ENCODE measurements at places on chromosomes 2 and 18. TPM values are rescaled to one million over a fixed set of nuclear protein-coding genes. Genes with fewer than 3 reads are reported as not detected.

CRACDL gene
- 0.18 TPM for total RNA-seq

DNA sequence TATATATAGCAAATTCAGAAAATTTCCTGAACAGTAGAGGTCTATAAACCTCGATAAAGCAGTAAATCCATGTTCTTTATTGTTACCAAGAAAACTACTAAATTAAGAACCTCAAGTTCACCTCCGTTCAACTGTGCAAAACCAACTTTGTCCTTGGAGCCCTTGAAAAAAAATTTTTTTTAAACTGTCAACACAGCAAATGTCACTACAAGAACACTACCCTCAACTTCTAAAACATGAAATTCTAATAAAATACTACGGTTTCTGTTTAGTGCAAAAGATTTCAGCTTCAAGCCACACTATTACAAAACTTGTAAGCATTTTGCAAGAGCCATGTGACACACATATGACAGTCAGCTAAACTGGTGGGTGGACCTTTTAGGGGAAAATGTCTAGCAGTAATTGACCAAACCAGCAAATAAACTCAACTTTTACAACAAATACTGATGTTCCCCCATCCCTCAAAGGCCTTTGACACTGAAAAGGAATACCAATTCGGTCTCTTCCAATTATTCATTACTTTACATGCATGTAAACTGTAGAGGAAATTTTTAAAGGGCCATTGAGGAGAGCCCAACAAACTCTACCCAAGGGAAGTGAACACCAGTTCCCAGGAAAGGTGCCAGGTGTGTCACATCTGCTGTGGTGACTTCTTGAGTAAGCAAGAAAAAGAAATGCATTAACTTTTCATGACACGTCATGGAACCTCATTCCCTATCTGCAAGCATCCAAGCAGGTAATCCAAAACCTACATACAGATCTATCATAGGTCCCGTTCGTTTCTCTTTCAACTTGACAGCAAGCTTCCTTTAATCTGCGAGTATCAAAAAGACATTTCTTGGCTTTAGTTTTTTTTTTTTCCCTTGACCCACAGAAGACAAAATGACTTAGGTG, 1.4 kb downstream of the RAB1A start:
- H3K36me3 ChIP-seq: peaks cover 23% of the 10 kb centered on the region
- peaks cover 9% of the 10 kb centered on the region for H3K27me3 ChIP-seq

GRCh38 chr18:55283309-55283708, 304.7 kb downstream of the TCF4 start:
- H3K36me3 ChIP-seq: no peaks in the 10 kb centered on the region
- no peak for DNase-seq
- H3K4me1 ChIP-seq: no peaks in the 10 kb centered on the region
- no peak overlapping the region for H3K4me3 ChIP-seq
- no peak overlapping the region for H3K27ac ChIP-seq
- H3K27me3 ChIP-seq: peaks cover 4% of the 10 kb centered on the region

- no peak for DNase-seq
- H3K36me3 ChIP-seq: no peaks in the 10 kb centered on the region
- H3K4me3 ChIP-seq: no peak overlapping the region
- no peak overlapping the region for H3K27ac ChIP-seq
Measured at GRCh38 chr2:145811276-145812164, 1291.6 kb upstream of the ZEB2 start.

DNA sequence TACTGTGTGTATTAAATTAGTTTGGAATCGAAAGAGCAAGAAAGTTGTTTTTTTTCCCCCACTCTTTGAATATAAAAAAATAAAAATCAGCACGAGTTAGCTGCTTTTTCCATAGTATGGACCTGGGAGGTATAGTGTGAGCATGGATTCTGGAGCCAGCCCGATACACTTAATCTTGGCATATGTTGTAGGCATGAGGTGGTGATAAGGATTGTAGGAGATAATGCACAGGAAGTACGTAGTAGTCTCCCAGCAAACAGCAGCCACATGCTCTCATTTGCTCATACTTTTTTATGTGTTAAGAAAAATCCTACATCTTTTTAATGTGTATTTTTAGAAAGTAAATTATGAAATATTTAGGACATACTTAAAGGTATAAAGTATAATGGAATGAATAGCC, 2.1 kb upstream of the DNAJC27 start:
- no peak for DNase-seq
- peaks cover 20% of the 10 kb centered on the region for H3K4me1 ChIP-seq
- peaks cover 2% of the 10 kb centered on the region for H3K36me3 ChIP-seq

PRLH gene
- not detected for total RNA-seq

DNA sequence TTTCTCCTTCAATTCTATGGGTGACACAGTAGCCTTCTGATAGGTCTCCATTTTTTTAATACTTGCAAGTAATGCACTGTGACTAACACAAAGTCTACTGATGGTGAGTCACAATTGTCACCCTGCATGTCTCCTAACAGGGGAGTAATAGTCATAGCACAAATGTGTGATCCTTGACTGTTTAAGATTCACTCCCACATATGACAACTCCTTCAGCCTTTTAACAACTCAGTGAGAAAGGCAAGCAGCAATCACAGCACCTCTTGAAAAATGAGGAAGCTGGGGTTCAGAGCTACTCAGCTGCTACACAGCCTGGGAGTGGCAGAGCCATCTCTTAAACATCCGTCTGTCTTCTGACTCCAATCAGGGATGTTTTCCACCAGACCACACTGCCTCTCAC, 63.8 kb downstream of the EHD3 start:
- peaks cover 2% of the 10 kb centered on the region for H3K4me1 ChIP-seq
- peaks cover 6% of the 10 kb centered on the region for H3K27me3 ChIP-seq
- H3K36me3 ChIP-seq: no peaks in the 10 kb centered on the region
- H3K4me3 ChIP-seq: no peak overlapping the region

DNA sequence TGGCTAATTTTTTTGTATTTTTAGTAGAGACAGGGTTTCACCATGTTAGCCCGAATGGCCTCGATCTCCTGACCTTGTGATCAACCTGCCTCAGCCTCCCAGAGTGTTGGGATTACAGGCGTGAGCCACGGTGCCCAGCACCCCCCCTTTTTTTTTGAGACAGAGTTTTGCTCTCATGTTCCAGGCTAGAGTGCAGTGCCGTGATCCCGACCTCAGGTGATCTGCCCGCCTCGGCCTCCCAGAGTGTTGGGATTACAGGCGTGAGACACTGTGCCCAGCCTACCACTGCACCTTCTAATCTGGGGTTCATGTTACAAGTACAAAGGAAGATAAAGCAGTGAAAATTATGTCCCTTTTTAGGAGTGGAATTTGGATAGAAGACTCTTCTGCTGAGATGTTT, 41.5 kb upstream of the CABLES1 start:
- peaks cover 2% of the 10 kb centered on the region for H3K27me3 ChIP-seq
- H3K4me3 ChIP-seq: no peak overlapping the region
- no peak for DNase-seq
- H3K36me3 ChIP-seq: no peaks in the 10 kb centered on the region
- peaks cover 10% of the 10 kb centered on the region for H3K4me1 ChIP-seq
- no peak overlapping the region for H3K27ac ChIP-seq

C2orf66 gene
- 0.33 TPM for total RNA-seq

GAL3ST2 gene
- 0.23 TPM for total RNA-seq

- no peak overlapping the region for H3K27ac ChIP-seq
- H3K4me1 ChIP-seq: peaks cover 9% of the 10 kb centered on the region
- H3K4me3 ChIP-seq: no peak overlapping the region
- H3K27me3 ChIP-seq: peaks cover 36% of the 10 kb centered on the region
- DNase-seq: no peak
Measured at GRCh38 chr2:86332654-86333053, 4.8 kb downstream of the REEP1 start.

EPHA4 gene
- 11.7 TPM for total RNA-seq

- no peak overlapping the region for H3K4me3 ChIP-seq
- H3K27ac ChIP-seq: no peak overlapping the region
- no peaks in the 10 kb centered on the region for H3K36me3 ChIP-seq
- no peak for DNase-seq
- H3K4me1 ChIP-seq: no peaks in the 10 kb centered on the region
Measured at GRCh38 chr18:67144329-67144728, 372.2 kb downstream of the DSEL start.

GRCh38 chr2:226644399-226644865, 155.2 kb downstream of the IRS1 start:
- H3K27ac ChIP-seq: no peak overlapping the region
- DNase-seq: no peak
- no peak overlapping the region for H3K4me3 ChIP-seq
- H3K36me3 ChIP-seq: peaks cover 10% of the 10 kb centered on the region
- H3K4me1 ChIP-seq: peaks cover 6% of the 10 kb centered on the region
- peaks cover 8% of the 10 kb centered on the region for H3K27me3 ChIP-seq

DNA sequence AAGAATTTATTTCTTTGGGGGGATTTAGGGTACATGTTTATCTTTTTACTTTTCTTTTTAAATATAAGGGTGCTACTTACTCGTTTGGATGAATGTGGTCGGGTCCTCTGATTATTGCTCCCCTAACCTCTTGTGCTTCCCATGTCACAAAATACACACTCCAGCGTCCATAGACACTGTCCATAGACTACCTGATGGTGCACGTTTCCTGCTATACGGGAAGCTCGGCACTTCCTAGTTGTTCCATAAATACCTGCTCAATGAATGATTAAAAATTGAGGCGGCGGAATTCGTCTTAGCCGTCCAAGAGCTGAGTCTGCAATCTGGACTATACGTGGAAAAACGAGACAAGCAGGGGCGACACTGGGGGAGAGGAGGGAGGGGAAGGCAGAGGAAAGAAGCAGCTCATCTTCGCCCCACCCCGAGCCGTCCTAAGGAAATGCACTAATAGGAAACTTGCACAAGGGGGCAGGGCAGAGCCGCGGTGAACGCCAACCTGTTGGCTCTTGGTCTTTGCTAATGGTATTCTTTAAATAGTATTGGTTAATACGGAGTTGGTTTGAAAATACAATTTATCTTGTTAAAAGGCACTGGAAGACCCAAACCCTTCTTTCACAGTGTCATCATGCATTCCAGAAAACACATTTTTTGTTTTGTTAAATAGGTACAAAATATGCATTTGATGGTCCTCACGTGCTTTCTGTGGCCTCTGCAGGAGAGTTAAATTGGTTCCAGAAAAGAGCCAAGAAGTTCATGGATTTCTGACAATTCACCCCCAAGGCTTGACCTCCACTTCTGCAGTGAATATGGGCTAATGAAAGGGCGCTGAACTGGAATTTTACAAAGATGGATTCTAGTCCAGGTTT, 73.0 kb upstream of the KCTD1 start:
- no peak overlapping the region for H3K27ac ChIP-seq
- H3K4me3 ChIP-seq: no peak overlapping the region
- peaks cover 6% of the 10 kb centered on the region for H3K36me3 ChIP-seq

All from activated CD4-positive, alpha-beta memory T cell treated with anti-CD3 and anti-CD28 coated beads, Interleukin-2, amount 10 ng/mL, durations not matched to agents 7 days and 5 days (primary cell).